KG1 (cell line): ENCODE measurements at places on chromosomes 1 and 21.

GRCh38 chr1:244918421-244919319, 54.3 kb upstream of the HNRNPU start:
- peak; percentile 44 for DNase-seq

GRCh38 chr1:248858096-248858890, 592 bp downstream of the ZNF692 start:
- peak; percentile 95 for DNase-seq

- peak; percentile 52 for DNase-seq
These were observed 31.4 kb downstream of the CLCA1 start for GRCh38 chr1:86499987-86500593.

DNA sequence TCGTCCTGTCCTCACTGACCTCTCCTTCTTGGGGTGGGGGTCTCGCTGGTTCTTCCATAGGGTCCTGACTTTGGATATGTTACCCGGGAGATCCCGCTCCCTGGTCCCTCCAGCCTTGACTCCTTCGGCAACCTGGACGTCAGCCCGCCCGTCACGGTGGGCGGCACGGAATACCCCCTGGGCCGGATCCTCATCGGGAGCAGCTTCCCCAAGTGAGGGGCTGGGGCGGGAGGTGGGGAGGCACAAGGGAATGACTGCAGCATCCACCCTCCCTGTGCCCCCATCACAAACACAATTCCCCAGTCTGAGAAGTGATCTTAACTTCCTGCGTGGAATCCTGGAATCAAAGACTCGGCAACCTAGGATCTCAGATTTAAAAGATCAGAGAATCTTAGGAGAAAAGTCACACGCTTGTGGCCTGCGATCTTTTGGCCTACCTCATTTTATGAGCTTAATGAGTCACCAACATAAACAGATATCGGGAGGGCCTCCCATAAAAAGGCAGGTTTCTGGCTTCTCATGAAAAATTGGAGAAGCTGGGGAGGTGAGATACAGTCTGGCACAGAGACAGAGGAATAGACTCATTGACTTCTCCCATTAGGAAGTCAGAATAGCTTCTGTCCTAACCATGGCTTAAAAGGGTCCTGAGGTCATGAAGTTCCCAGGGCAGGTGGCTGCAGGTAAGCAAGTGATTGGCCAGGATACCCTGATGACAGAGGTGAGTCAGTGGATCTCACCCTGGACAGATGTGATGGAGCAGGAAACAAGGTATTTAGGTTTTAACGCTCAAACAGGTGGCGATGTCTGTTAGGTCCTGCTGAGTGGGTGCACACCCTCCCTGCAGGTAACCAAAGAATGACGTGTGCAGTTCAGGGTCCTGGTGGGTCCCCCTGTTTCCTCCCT, 15.9 kb upstream of the PADI3 start:
- DNase-seq, result no peak

DNA sequence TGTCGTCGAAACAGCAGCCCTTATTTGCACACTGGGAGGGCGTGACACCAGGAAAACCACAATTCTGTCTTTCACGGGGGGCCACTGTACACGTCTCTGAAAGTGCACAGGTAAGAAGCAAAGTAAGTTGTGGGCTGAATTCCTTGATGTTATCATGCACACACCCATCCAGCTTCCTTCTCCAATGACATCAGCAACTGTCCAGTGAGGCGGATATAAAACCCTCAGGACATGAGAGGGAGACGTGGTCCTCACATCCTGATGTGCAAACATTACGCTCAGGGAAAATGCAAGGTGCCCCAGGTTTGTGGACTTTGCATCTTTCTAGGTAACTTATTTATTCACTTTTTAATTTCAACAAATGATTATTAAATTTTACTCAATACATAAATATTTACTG, 3.0 kb downstream of the TFF1 start:
- no peak for DNase-seq

DNA sequence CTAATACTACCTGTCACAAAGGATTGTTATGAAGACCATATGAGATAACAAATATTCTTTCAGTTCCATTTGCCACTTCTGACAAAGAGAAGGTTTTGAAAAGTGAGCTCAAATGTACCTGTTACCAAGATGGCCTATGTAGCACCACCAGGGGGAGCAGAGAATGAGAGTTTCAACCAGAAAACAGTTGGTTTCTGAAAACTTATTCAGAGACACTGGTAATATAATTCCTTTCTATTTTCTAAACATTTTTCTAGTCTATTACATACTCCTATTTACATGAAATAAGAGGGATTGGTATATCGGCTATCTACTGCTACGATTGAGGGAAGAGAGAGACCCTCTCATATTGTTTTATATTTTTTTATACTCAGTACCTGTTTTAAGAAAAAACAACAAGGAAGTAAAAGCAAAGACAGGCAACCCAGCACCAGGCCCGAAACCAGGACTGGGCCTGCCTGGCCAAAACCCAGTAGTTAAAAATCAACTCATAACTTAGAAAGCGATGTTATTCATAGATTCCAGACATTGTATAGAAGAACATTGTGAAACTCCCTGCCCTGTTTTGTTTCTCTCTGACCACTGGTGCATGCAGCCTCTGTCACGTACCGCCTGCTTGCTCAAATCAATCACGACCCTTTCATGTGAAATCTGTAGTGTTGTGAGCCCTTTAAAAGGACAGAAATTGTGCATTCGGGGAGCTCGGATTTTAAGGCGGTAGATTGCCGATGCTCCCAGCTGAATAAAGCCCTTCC, 48.3 kb downstream of the IL23R start:
- DNase-seq, result peak; percentile 60

DNA sequence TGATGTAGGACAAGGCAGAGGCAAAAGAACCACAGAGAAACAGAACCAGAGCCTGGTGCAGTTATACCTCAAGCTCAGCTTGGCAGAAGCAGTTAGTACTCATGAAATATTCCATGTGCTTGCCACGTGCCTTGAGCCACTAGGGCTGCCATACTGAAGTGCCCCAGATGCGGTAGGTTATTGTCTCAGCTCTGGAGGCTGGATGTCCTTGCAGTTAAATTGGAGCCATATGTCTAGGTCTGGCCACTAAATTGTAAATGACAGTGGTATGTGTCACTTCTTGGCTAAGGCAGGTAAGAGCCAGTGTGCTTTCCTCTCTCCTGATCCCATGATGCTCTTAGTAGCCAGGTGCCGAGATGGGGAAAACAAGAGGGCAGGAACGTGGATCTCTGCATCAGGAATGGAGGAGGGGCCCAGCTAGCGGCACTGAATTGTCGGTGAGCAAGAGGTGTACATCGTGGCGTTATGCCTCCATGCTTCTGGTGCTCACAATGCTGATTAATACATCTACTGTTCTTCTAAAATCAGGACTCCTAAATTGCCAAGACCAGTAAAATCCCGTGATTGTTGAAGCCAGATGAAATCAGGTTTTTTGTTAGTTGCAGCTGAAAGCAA, 73.5 kb downstream of the PSMG1 start:
- DNase-seq, result no peak

GRCh38 chr1:88935522-88936222, 44.3 kb upstream of the GTF2B start:
- DNase-seq, result peak; percentile 10

- DNase-seq, result no peak
These were observed 9.2 kb upstream of the SLC6A9 start for GRCh38 chr1:44040418-44040817.

DNA sequence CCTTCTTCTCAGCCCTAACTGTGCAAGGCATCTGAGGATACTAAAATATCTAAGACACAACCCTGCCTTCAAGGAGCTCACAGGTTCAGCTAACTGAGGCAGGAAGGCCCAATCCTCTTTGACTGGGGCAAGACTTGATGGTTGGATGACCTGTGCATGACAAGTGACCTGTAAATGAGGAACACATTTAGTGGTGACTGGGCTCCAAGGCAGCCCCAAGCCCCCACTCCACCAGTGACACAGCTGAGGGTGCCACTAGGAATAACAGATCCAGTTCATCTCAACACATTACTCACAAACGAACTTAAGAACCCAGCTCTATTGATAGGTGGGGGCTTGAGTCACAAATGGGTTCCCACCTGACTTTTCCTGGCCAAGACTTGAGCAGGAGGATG, 244.7 kb upstream of the IRF2BP2 start:
- no peak for DNase-seq

- no peak for DNase-seq
These were observed 50.2 kb downstream of the SLC25A24 start for GRCh38 chr1:108149796-108150467.

DNA sequence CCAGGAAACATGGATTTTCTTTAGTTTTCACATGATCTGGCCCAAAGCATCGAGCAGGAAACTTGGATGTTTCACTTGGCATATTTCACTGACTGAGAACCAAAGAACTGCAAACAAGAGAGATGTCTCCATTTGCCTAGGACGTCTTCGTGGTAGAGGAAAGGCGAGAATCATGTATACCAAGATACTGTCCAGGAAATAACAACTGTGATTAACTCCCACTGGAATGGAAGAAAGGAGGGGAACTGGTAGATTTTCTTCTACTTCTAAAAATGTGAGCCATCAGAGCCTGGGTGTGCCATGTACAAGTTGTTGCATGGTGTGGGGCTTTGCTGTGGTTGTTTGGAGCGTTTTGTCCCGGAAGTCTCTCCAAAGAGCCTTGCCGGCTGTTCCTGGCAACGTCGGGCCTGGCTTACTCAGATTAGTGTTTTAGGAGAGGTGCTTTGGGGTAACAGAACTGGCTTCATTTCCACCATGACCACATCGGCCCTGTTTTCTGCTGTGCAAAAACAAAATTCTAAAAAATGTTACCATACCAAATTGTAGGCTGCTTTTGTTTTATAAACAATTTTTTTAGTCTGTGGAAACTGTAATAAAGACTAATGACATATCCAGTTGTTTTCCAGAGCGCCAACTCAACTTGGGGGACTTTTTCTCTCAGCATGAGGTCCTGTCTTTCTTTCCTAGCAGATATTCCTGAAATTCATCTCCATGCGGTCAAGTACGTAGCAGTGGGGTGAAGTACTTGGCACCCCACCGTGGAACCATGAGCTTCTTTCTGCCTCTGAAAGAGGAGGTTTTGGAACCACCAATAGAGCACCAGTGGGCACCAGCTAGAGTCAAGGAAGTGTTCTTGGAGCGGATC, 118.3 kb downstream of the TM2D1 start:
- no peak for DNase-seq

DNA sequence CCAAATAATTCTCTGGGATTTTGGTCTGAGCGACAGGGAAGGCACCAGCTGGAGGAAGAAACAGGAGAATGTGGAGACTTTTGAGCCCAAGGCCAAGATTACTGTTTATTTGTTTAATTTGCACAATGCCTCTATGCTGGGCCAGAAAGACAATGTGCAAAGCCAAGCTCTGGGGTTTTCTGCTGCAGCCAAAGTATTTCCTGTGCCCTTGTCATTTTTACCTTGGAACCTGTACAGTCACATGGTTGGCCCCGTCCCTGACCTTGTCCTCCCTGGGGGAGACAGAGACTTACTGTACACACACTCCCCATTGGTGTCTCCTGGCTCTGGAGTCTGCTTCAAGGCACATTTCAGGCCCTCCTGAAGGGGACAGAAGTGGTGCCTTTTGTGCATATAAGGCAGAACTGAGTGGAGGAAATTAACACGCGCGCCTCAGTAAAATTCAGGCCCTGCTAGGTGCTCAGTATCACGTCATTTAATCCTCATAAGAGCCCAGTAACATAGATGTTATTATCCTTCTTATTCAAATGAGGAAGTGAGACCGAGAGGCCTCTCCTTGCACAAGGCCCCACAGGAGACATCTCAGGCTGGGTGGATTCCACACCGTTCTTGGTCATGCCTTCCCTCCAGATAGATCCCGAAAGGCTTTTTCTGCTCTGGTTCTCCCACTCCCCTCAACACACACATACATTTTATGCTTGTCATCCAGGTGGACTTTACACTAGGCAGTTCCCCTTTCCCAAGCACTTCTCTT, 21.1 kb downstream of the C1orf115 start:
- DNase-seq, result no peak

GRCh38 chr1:65991694-65992093, 199.0 kb downstream of the PDE4B start:
- no peak for DNase-seq

DNA sequence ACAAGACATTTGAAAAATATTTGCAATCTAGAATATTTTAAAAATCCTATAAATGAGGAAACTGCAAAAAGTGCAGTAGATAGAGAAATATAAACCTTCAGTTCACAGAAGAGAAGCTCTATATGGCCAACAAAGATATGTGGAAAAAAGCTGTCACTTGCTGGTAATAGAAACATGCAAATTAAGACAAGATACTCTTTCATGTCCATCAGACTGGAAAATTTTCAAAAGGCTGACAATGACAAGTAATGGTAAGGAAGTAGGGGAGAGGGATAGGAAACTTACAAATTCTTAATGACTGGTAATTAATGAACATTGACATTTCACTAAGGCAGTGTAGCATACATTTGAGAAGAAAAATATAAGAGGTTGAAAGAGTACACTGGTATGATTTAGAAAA, 147.9 kb downstream of the MRPL39 start:
- no peak for DNase-seq

GRCh38 chr1:101632548-101633272, 364.0 kb downstream of the OLFM3 start:
- no peak for DNase-seq

DNA sequence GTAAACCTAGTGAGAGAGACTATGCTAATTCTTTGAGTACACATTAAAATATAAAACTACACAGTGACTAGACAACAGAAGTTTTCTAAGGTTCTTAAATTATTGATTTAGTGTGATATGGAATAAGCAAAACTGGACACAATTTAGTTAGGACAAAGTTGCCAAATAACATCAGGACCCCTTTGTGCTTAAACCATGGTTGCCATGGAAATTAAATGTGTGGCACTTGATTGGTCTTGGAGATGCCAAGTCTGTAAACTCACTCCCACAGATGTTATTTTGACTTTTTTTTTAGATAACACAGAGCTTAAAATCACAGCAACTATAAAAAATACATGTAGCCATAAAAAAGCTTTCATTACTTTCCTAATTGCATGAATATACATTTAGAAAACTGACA, 234.6 kb downstream of the BRINP3 start:
- DNase-seq, result no peak

- DNase-seq, result no peak
These were observed 153.4 kb downstream of the FMN2 start for GRCh38 chr1:240244968-240245628.

DNA sequence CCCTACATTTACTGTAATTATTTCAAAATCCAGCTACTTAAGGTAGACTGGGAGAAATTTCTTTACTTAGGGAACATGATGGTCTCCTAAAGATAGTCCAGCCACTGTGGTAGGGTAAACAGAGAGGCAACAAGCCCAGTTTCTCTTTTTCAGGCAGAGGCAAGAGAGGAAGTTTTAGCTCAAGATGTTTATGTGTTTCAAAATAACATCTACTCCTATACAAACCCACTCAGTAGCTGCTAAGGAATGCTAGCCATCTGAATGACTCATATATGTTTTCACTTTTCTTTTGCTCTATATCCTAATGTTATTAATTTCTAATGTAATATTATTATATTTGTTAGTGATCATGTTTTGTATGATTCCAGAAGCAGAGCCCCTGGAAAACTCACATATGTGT, 856.6 kb downstream of the PLA2G4A start:
- DNase-seq, result no peak

DNA sequence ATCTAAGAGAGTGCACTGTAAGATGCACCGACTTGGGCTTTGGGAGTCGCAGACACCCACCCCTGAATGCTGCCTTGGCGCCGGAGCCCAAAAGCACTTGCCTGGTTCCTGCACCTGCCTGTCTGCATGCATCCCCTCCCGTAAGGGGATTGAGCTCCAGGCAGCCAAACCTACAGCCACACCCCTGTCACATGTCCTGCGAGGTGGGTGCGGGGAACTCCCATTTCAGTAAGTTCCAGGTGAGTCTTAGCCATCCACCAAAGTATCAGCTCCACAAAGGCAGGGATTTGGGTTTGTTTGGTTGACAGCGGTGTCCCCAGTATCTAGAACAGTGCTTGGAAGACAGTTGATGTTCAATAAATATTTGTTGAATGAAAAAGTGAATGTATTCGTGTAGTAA, 31.5 kb upstream of the MAP10 start:
- DNase-seq, result no peak
